ENCODE measurements at places on chromosomes 7 and 10. TPM values are rescaled to one million over a fixed set of nuclear protein-coding genes. Genes with fewer than 3 reads are reported as not detected.

DNA sequence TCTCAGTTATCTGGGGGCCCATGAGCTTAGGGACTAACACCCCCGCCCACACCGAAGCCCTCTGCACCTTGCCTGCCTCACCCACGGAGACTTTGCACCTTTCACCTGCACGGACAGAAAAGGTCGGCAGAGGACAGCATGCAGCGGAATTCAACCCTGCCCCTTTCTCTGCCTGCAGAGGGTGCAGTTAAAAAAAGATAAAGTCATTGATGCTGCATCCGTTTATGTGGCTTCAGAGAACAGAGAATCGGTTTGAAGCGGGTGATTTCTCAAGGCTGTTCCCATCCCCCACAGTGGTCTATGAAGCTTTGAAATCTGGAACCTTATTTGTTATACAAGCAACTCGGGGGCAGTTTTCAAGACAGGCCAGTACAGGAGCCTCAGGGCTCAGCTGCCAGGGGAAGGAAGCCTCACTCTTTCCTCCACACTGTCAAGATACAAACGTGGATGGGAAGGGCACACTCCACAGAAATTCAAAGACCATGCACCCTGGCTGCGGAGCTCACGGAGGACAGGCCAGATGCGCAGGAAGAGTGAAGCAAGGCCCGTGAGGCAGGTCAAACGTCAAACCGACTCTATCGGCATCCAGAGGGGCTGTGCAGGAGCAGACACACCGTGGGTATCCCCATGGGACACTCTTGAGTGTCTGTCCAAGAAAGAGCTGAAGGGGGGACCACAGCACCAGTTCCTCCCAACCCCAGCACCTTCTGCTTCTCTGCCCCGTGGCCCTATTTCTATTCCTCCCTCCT, 66.3 kb downstream of the INSIG1 start:
- DNase-seq, result no peak

Gene UPK3BL2
- total RNA-seq, result 3.0 TPM

Gene DNMBP
- total RNA-seq, result 11.3 TPM

DNA sequence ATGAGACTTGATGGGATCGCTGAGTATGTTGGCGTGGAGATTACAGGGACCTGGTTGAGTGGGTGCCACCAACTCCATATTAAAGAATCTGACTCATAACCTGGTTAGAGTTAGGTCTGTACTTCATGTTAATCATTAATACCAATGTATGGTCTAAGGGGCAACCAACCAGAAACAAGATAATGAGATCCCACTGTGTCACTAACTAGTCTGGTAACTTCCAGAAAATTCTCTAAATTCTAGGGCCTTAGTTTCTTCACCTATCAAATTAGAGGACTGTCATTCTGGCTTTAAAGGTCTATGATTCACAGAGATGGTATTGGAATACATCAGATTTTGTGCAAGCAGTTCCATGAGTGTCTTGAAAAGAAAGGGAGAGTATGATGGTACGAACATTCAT, 102.2 kb downstream of the SNX10 start:
- no peak for DNase-seq

Gene TRIP6
- total RNA-seq, result 17.8 TPM

DNA sequence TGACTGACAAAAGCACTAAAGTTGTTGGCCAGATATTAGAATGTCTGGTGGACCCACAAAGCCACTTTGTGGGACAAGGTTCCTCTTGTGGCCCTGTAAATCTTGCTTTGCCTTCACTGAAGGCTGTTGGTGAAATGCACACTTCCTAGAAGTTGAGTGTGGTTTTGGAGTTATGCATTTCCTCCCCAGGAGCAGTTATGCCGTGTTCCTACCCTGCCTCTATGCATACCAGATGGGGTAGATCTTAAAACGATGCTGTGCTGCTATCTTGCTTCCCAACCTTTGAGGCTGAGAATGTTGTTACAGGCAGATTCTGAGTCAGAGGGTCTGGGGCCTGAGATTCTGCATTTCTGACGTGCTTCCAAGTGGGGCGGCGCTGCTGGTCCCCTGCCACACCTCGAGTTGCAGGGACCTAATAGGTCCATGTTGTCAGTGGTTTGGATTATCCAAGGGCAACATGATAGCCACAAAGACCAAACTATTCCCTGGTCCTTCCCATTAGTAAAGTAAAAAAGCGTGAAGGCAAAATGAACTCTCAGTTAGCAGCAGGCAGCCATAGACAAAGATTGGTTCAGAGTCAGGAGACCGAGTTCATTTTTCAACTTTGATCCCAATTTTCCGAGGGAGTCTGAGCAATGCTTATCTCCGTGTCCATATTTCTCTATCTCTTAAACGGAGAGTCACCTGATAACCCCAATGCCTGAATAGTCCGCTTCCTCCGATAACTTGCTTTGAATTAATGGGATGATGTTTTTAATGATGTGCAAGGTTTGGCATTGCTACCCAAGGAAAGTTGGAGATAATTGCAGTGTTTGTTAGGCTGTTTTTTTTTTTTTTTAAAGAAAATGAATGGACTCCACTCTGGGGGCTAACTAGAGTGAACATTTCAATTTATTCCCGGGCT, 55.8 kb downstream of the CDHR3 start:
- DNase-seq, result no peak

DNA sequence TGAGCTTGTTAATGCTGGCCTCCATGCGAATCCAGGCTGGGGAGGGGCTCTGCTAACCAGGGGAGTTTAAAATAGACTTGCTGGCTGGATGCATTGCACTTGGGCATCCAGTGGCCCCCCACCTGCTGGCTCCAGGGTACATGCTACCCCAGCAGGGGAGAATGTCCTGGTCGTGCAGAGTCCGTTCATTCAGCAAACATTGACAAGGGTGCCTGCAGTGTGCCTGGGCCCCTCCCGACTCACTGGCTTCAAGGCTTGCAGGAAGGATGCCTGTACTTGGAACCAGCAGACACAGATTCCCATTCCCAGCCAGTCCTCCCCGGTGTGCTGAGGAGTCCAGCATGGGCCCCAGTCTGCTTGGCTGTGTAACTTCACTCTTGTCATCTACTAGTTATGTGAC, 1.5 kb downstream of the SLC29A3 start:
- no peak for DNase-seq

Gene ARHGEF5
- total RNA-seq, result 22.0 TPM

- DNase-seq, result no peak
Measured at GRCh38 chr7:114081606-114082425, 163.0 kb upstream of the PPP1R3A start.

Gene TEX47
- total RNA-seq, result not detected

DNA sequence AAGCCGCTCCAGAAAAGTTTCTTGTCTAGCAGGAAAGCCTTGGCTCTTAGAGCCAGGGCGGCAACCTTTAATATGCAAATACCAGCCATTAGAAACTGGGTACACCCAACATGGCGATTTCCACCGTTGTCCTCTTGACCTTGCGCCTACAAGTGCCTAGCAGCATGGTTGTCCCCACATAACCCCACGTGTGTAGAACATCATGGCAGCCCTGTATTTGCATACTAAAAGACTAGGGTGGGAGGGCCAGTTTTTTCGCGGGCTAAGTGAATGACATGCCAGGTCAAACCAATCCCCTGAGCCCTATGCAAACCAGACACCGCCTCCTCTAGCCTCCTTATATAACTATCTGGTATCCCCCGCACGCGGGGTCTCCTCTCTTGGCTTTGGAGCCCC, 58.4 kb upstream of the FZD8 start:
- DNase-seq, result no peak

DNA sequence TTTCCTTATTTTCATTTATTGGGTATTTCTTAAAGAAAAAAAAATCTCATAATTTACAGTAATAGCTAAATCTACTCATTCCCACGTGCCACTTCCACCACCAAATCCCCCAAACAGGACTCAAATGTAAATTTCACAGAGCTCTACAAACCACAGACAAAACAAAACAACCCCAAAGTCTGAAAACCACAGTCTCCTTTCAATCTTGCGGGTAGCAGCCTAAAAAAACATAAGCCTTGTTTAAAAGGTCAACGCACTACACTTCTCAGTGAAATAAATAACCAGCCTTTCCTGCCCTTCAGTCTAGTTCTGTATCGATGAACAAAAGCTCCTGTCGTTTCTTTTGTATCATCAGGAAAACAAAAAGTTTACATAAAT, 121.8 kb upstream of the AFAP1L2 start:
- DNase-seq, result no peak

All from upper lobe of left lung (tissue), 6 donors.